ENCODE measurements at places on chromosomes 7 and 10.

- no peak for DNase-seq
These were observed 3.0 kb downstream of the TMEM273 start for GRCh38 chr10:49185213-49185612.

- no peak for DNase-seq
These were observed 594.5 kb downstream of the SDK1 start for GRCh38 chr7:3895341-3896116.

GRCh38 chr10:32927750-32928149, 30.3 kb downstream of the ITGB1 start:
- DNase-seq, result no peak

- no peak for DNase-seq
These were observed 83.2 kb downstream of the AHCYL2 start for GRCh38 chr7:129308047-129308446.

DNA sequence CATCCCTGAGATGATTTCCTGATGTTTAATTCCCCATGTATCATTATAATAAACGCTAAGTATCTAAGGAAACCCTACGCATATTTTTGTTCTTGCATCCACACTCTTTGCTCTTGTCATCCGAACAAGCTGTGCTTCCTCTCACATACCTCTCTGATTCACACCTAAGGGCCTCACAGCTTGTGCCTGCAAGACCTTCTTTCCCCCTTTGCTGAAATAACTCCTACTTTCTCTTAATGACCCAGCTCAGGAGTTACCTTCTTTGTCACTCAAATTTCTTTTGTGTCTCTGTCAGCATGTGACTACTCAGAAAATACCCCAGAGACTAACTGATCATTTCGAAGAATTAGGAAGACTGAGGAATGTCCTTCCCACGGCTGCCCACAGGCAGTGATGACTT, 209.3 kb upstream of the IMMP2L start:
- no peak for DNase-seq

DNA sequence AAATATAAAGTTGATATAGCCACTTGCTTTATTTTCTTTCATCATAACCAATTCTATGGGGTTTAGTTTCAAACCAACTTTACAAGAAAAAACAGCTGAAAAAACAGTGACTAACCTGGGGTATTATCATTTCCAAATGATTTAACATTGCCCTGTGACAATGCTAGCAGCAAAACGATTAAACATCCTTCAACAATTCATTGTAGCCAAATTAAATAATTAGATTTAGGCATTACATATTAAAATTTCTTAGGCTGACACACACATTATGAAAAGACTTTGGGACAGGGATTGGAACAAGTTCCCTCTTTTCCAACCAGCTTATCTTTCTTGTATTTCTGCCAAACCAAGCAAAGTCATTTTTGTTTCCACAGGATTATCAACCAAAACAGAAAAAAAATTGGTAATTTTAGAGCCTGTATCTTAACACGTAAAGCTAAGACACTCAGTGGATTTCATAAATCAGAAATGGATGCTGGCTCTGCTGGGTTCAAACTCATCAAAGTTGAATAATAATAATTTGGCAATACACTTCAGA, 84.0 kb downstream of the SEMA3D start:
- DNase-seq, result no peak

DNA sequence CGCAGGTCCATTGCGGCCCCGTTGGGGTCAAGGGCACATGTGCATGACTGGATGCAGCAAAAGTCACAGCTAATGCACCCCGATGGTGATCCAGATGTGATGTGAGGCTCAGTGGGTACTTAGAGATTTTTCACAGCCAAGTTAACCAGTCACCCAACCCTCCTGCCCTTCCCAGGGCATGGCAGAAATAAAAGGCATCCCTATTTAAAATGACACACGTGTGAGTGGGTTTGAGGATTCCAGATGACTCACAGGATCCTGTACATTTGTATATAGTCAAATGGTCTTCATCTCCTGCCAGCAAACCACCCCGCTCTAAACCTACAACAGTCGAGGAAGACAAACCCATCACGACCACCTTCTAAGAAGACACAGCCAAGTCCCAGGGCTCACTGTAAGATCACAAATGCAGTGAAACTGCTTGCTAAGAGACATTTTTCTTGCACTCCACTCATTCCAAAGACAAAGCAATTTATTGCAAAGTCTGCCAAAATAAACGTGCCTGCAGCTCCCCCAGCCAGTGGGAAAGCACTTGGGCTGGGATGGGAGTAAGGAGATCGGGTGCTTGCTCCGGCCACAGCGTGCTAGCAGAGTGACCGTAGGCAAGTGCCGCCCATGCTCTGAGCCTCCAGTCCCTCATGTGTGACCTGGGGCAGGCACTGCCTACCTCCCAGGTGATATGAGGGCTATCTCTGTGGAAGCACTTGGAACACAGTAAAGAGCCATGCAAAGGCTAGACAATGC, 86.6 kb upstream of the MACROH2A2 start:
- DNase-seq, result no peak

DNA sequence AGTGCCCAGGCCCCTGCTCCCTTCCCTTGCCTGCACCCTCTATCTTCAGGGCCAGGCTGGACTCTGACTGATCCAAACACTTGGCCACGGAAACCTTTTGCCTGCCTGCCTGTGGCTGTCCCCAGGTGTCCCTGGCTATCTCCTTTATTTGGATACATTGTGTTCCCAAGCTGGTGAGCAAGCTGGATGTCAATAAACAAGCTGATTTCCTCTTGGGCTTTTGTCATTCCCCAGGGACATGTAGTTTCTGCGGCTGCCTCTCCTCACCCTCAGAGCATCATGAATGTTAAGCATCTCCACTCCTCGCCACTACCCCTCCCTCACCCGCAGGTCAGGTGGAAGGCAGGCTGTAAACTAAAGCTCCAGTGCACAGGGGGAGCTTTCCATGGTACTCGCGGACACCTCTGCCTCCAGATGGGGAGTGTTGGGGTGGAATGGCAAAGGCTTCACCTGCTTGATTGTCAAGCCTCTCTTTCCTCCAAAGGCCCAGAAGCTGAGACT, 6.9 kb downstream of the GHRHR start:
- no peak for DNase-seq

DNA sequence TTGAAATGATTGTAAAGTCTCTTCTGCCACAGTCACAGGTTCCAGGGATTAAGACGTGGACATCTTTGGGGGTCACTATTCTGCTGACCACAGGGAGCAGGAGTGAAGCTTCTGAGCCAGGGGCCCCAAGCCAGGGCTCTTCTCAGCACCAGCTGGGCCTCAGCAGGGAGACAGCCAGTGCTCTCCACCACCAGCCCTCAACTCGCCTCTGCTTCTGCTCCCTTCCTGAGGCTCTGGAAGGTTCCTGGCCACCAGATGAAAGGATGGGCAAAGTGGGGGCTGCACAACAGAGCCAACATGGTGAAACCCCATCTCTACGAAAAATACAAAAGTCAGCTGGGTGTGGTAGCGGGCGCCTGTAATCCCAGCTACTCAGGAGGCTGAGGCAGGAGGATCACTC, 11.2 kb upstream of the CRYGN start:
- DNase-seq, result no peak

DNA sequence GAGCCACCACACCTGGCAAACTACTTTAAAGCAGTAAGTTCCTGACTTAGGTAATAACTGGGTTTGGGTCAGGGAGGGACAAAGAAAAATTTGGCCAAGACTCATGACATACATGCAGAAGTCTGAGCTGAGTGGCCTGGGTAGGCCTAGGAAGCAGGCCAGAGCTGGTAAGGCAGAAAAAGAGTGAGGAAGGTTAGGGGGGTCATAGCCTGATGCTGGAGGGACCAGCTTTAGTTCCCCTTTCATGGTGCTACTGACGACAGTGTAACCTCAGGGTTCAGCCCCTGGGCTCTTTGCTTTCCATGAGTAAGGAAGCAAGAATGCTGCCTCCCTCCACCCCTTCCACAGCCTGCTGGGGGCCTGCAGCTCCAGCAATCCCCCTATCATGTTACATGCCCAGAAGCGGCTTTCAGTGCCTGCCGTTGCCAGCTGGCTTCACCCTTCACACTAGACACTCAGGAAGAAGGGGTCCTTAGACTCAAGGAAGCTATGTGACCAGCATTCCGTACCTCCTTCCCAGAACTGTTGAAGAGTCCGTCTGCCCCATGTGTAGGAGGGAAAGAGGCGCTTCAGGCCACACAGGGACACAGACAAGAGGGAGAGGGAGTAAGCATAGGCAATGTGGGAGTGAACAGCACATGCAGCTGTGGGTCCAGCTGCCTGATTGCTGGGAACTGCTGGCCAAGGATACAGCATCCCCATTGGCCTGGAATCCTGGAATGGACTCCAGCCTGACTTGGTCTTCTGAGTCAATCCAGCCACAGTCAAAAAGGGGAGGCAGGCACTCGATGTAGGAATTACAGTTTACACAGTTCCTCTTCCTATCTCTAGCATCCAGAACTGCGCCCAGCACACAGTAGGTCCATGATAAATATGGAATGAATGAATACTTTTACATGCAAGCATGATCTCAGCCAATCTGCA, 4.1 kb upstream of the PLAU start:
- DNase-seq, result no peak

DNA sequence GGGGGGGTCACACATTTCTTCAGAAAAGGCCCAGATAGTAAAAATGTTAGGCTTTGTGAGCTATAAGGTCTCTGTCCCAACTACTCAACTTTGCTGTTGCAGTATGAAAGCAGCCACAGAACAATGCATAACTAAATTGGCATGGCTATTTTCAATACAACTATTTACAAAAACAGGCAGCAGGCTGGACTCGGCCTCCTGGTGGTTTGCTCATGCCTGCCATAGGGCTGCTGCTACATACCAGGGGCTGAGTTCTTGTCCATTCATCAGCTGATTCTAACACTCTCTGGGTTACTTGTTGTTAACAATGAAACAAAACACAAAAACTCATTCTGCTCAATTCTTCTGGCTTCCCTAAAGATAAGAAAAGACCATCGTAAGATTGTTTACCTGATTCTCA, 109.4 kb upstream of the ADAM12 start:
- no peak for DNase-seq

- no peak for DNase-seq
These were observed 313.3 kb downstream of the TYW1 start for GRCh38 chr7:67309764-67310549.

DNA sequence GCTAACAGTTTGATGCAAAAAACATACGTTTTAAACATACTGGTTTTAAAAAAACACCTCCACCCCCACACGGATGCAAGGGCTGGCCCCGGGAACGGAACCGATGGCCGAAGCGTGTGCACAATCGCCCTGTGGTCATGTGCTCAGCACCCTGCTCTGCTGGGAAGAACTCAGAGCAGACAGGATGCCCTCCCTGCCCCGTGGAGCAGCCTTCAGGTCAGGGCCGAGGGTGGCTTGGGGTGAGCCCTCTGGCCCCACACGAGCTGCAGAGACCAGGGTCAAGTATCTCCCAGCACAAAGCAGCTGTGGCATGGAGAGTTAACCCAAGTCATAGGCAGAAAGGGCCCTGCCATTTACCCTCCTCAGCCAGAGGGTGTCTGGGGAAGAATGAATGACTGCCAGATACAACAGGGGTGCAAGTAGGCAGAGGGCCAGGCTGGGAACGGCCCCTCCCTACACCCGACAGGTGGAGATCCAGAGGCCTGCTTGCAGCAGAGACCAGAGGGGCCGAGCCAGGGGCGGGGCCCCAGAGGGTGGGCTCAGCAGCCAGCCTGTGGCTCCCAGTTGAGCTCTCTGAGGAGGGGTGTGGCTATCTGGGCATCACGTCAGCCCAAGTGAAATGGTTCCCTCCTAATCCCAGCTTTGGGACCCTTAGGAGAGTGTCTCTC, 56.8 kb downstream of the ZRANB1 start:
- DNase-seq, result no peak

DNA sequence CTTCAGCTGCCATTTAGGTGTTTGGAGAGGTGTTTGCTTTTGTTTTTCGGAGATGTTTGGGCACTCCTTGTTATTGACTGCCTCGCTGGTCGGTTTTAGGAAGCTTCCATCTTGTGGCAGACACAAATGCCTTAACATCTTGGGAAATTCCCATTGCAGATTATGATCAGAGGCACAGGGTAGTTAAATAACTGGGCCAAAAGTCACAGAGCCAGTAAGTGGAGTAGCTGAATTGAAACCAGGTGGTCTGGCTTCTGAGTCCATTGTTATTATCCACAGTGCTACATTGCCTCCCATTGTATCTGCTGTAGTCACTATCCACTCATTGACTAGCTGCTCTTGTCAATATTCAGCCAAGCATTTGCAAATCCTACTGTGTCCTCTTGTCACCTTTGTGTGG, 138.2 kb upstream of the PLPP4 start:
- DNase-seq, result no peak

- no peak for DNase-seq
These were observed 599.7 kb downstream of the PTPRN2 start for GRCh38 chr7:157987906-157988305.

DNA sequence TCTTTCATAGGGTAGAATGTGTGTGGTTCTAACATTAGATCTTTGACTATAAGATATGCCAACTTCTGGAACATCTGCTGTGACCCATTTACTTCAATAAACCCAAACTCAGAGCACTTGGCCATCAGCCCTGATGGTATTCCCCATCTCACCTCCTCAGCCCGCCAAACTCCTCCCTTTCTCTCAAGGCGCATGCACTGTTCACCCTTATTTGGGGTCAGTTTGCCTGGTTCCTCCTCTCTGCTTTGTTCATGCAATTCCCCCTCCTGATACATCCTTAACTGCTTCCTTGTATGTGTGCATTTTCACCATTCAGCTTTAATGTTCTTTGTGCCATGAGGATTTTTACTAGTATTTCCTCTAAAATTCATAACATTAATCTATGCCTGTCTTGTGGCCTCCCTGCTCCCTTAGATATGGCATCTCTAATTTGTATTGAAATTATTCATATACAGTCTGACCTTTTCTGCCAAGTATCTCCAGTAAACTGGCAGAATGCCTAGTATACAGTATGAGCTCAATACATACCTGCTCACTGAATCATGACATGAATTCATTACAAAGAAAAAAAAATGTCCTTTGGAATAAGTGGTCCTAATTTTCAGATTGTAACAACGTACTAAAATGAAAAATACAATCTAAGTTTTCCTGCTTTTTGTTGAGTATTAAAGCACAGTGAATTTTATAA, 336.8 kb upstream of the IGFBP3 start:
- no peak for DNase-seq

- peak; percentile 7 for DNase-seq
These were observed 47.3 kb downstream of the LRRN3 start for GRCh38 chr7:111138193-111138569.

Measured in activated naive CD8-positive, alpha-beta T cell treated with anti-CD3 and anti-CD28 coated beads, Interleukin-2, amount 50 U/mL, for 16 hours (primary cell).